ENCODE measurements at places on chromosomes 16 and 17. TPM values are rescaled to one million over a fixed set of nuclear protein-coding genes. Genes with fewer than 3 reads are reported as not detected.

Gene SLC5A2
- 0.49 TPM for total RNA-seq

- no peak for DNase-seq
- H3K27ac ChIP-seq = no peak overlapping the region
- no peaks in the 10 kb centered on the region for H3K4me1 ChIP-seq
- H3K36me3 ChIP-seq = no peaks in the 10 kb centered on the region
- no peak overlapping the region for H3K4me3 ChIP-seq
Observed at GRCh38 chr17:34788696-34789095, 172.6 kb downstream of the CCT6B start.

GRCh38 chr17:62627219-62627903, at the start of gene MRC2:
TSS of gene MRC2 (plus strand) at chr17:62627670. CDS start at chr17:62627803, 133 bp downstream.
- peak; percentile 86 for DNase-seq
- H3K36me3 ChIP-seq = no peaks in the 10 kb centered on the region
- peak within 1 kb of the TSS; percentile 88 for H3K27ac ChIP-seq
- H3K4me3 ChIP-seq = peak within 1 kb of the TSS; percentile 46

Gene KPNB1
- total RNA-seq = 212 TPM

DNA sequence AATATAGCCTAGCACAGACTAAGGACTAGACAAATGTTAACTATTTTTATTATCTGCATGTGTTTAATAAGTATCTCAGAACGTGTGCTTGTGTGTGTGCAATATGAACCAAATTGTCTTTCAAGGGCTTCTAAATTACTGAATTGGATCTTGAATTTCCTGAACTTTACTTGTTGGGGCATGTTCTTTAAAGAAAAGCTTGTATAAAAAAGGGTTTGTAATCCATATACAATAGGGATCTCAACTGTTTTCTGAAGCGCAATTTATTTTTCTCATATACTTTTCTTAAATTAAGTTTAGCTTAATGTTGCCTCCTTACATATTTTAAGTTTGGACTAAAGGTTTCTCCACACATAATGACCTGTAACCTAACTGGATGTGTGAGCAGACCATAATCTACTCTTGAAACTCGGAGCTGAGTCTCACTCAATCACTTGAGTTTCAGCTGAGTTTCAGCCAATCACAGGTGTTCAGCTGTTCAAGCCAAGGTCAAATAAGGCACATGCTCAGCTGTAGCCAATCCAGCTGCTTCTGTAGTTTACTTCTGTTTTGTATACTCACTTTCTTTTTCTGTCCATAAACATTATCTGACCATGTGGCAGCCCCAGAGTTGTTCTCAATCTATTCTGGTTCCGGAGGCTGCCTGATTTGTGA, 72.3 kb downstream of the CDK5R1 start:
- no peak for DNase-seq
- H3K4me1 ChIP-seq = no peaks in the 10 kb centered on the region
- no peak overlapping the region for H3K27ac ChIP-seq
- no peaks in the 10 kb centered on the region for H3K36me3 ChIP-seq
- H3K4me3 ChIP-seq = no peak overlapping the region
- no peaks in the 10 kb centered on the region for H3K27me3 ChIP-seq

Gene METRNL
- total RNA-seq = 30.8 TPM

GRCh38 chr16:71293919-71294318, 4.7 kb upstream of the CMTR2 start:
- no peak for DNase-seq
- no peaks in the 10 kb centered on the region for H3K36me3 ChIP-seq
- no peak overlapping the region for H3K4me3 ChIP-seq
